Epithelial cell of umbilical artery (primary cell): ENCODE measurements at places on chromosomes 1 and 21. TPM values are rescaled to one million over a fixed set of nuclear protein-coding genes. Genes with fewer than 3 reads are reported as not detected.

The ZBTB8A gene
- 6.2 and 7.1 TPM in 2 replicates for total RNA-seq

The ADAMTS4 gene
- total RNA-seq: 16.0 and 16.6 TPM in 2 replicates

The RNU1-1 gene
- under 0.01 and 5,836 TPM in 2 replicates for total RNA-seq

The ETV3L gene
- not detected in 2 replicates for total RNA-seq

The KMO gene
- under 0.01 TPM in 1 of 2 replicates, not detected in the other for total RNA-seq

The DNM3 gene
- 0.76 and 0.97 TPM in 2 replicates for total RNA-seq

The ZFP69 gene
- 3.2 and 4.6 TPM in 2 replicates for total RNA-seq

The CFAP126 gene
- total RNA-seq: not detected in 2 replicates

The GUCA2B gene
- total RNA-seq: not detected in 2 replicates

The RBBP5 gene
- 17.9 and 38.0 TPM in 2 replicates for total RNA-seq

The CENPL gene
- 19.5 and 29.3 TPM in 2 replicates for total RNA-seq

The ASAP3 gene
- total RNA-seq: 7.1 and 8.4 TPM in 2 replicates

The BARHL2 gene
- total RNA-seq: not detected in 2 replicates

The OR2T11 gene
- total RNA-seq: not detected in 2 replicates

The EXTL1 gene
- total RNA-seq: under 0.01 TPM in 1 of 2 replicates, not detected in the other

The CAMK2N1 gene
- 0.97 and 1.5 TPM in 2 replicates for total RNA-seq

The CLEC20A gene
- total RNA-seq: not detected in 2 replicates

The RUNX1 gene
- 4.2 and 5.2 TPM in 2 replicates for total RNA-seq

The G0S2 gene
- 0.32 and 1.1 TPM in 2 replicates for total RNA-seq

The C1orf35 gene
- 13.3 and 13.4 TPM in 2 replicates for total RNA-seq

The ADORA3 gene
- not detected in 2 replicates for total RNA-seq

The VWA5B1 gene
- not detected in 2 replicates for total RNA-seq

The OR2T1 gene
- total RNA-seq: not detected in 2 replicates

The LUZP1 gene
- 52.6 and 60.0 TPM in 2 replicates for total RNA-seq

The PTPN7 gene
- total RNA-seq: 0.30 and 3.2 TPM in 2 replicates

The AMY1C gene
- not detected in 2 replicates for total RNA-seq

The MROH9 gene
- total RNA-seq: not detected in 2 replicates

The GPR25 gene
- not detected in 2 replicates for total RNA-seq

The SERINC2 gene
- 1.2 and 2.9 TPM in 2 replicates for total RNA-seq

The CR1 gene
- not detected in 2 replicates for total RNA-seq

The S100A4 gene
- 5.8 and 7.9 TPM in 2 replicates for total RNA-seq

The LMX1A gene
- not detected in 2 replicates for total RNA-seq

The FMO2 gene
- not detected in 2 replicates for total RNA-seq

The WNT9A gene
- 1.3 and 2.1 TPM in 2 replicates for total RNA-seq

The DMBX1 gene
- total RNA-seq: not detected in 2 replicates

The CD2 gene
- not detected in 2 replicates for total RNA-seq

The GCSAML gene
- not detected in 2 replicates for total RNA-seq

The ILDR2 gene
- total RNA-seq: 0.61 TPM in 1 of 2 replicates, not detected in the other

The TRNP1 gene
- total RNA-seq: 7.5 and 11.7 TPM in 2 replicates

The FCRLB gene
- total RNA-seq: 1.4 and 1.9 TPM in 2 replicates

The MEGF6 gene
- 9.9 and 19.8 TPM in 2 replicates for total RNA-seq

The PTGFRN gene
- 47.0 and 71.8 TPM in 2 replicates for total RNA-seq
